COLO829 (cell line): ENCODE measurements at places on chromosomes 5 and 9.

GRCh38 chr5:35538198-35538931, 79.3 kb upstream of the SPEF2 start:
- DNase-seq = no peak

- no peak for DNase-seq
Observed at GRCh38 chr9:130445268-130445983, 665 bp downstream of the ASS1 start.

DNA sequence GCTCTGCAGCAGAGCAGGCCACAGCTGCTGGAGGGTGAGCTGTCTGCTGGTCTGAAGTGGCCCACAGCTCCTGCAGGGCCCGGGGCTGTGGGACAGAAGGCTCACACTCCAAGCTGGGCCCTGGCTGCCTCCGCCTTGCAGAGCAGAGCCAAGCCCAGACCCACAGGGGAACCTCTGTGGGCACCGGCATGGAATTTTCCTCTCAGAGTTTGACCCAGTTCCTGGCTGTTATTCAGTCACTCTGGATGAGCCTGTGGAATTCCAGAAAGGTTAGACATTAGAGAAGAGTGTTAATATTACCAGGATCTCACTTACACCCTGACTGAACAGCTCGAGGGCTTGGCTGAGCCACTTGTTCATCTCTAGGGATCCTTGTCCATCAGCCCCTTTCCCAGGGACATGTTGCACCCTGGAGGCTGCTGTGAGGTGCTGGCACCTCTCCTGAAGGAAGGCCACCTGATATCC, 17.5 kb downstream of the IL9 start:
- no peak for DNase-seq

DNA sequence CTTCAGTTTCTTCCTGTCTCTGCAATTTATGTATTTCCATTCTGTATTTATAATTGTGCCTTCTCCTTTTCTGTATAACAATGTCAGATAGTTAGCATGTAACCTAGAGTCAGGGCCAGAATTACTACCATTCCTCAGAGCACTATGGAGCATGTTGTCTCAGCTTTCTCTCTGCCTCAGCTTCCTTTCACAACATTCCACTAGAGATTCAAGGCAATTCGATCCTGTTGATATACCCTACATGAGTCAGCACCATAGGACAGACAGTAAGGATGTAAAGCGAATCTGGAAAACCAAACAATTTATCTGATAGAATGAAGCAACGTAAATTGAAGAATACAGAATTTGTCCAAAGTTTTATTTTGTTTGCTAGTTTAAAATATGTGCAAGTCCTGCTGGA, 728.3 kb upstream of the SEMA6A start:
- DNase-seq = no peak

DNA sequence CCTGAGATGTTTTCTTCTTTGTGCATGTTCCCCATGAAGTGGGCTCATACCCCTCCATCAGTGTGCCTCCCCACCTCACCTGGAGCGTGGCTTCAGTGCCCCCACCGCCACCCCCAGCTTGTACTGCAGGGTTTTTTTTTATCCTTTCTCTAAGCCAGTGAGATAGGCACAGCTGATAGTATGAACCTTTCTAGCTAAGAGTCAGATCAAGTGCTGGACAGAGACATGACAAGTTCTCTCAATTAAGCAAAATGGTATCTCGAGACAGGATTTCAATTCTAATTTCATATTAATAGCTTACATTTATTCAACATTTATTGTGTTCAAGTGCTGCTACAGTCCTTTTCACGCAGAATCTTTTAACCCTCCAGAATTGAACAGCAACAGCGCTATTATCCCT, 55.7 kb downstream of the NDFIP1 start:
- no peak for DNase-seq

GRCh38 chr9:12954441-12954840, 179.6 kb downstream of the LURAP1L start:
- DNase-seq = no peak

GRCh38 chr5:66744040-66744439, 147.8 kb downstream of the MAST4 start:
- peak; percentile 37 for DNase-seq

GRCh38 chr5:167554564-167555290, 736.7 kb upstream of the WWC1 start:
- DNase-seq = no peak
